NCI-H774 (cell line): ENCODE measurements at places on chromosomes 3 and 15.

DNA sequence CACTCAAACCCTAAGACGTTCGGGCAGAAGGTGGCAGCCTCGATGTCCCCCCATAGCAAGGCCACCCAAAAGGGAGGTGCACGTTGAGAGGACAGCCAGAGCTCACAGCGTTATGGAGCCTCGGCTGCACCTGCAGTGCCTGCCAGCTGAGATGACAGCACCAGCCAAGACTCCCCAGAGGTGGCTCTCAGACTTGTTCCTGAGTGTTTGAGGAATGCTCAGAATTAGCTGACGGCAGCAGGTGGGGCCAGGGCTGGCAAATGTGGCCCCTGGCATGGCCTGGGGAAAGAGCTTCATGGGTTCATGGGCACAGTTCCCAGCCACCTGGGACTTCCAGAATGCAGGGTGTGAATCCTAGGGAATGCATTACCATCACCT lies 177.8 kb downstream of the KLF13 start:
- DNase-seq: no peak

DNA sequence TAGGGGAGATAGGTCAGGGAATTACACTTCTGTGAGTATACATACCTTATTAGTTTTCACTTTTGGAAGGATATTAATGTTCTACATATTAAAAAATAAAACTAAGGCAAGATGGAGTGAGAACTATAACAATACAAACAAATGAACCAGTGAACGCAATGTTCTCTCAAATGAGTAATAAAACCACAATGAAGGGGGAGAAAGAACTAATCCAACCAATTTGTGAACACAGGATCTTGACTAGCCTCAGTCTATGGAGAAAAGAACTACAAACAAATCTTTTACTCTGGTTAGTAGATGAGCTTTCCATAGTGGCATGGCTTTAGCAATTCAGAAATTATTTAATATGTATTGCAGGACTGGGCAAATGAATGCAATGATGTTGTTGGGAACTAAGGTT lies 26.9 kb upstream of the ATOSA start:
- DNase-seq: no peak

- DNase-seq: no peak
Measured at GRCh38 chr3:166783206-166783605, 596.9 kb downstream of the ZBBX start.

GRCh38 chr3:9192248-9193025 lies 57.0 kb downstream of the SRGAP3 start:
- DNase-seq: no peak

- no peak for DNase-seq
Measured at GRCh38 chr3:50484722-50485121, 18.7 kb downstream of the CACNA2D2 start.

GRCh38 chr15:66827039-66827697 lies 125.1 kb downstream of the SMAD6 start:
- DNase-seq: no peak

DNA sequence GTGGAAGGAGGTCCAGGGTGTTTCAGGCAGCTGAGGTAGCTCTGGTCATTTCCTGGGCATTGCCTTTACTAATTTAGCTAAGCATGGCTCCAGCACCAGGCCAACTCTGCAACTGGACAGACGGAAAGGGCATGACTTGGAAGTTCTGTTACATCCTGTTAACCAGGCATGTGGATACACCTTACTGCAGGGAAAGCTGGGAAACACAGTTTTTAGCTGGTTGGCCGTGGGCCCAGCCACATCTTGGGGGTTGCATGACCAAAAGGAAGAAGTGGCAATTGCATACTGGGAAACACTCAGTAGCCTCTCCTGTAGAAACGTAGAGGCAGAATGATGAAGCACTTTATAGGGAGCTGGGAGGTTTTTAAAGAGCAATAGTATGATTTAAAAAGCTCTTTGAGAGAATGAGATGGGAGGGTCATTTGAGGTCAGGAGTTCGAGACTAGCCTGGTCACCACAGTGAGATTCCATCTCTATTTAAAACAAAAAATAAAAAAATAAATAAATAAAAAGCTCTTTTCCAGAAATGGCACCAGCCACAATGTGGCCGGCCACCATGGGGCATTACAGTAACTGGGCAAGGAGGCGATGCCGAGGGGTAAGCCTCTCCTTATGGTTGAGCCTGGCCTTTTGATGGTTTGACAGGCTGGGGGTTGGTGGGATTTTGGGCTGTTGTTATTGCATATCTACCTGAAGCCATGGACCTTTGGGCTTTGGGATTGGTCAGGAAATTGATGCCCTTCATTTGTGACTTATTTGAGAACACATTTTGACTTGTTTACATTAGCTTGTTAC lies 28.6 kb downstream of the TRAK1 start:
- DNase-seq: no peak

GRCh38 chr3:144746631-144747030 lies 775.0 kb downstream of the DIPK2A start:
- DNase-seq: no peak
